Stimulated activated CD4-positive, alpha-beta T cell treated with anti-CD3 and anti-CD28 coated beads, Interleukin-1b, Interleukin-23, amount 100 ng/mL, for 48 hours (primary cell): ENCODE measurements at places on chromosomes 7 and 10.

GRCh38 chr7:159271781-159272180 lies 127.1 kb upstream of the VIPR2 start:
- no peak for DNase-seq

DNA sequence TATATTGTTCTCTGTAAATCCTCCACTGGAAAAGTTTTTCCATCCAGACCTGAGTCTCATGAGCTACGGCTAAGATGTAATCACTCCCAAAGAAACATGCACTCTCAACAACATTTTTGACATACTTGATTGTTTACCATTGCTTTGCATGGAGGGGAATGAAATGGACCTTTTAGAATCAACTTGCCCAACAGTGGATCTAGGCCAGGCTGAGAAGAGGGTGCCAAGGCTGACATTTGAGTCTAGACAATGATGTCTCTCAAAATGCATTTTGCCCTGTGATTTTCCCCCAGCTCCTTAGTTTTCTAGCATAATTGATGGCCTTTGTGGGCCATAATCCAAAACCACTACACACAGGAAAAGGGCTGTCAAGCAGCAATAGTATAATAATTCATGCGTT lies 297.9 kb upstream of the KLF6 start:
- no peak for DNase-seq

GRCh38 chr7:3438352-3438751 lies 137.3 kb downstream of the SDK1 start:
- DNase-seq = no peak

GRCh38 chr7:151226560-151226874 lies 488 bp downstream of the ABCF2 start:
- DNase-seq = no peak

- no peak for DNase-seq
Observed at GRCh38 chr10:4213441-4213840, 428.4 kb upstream of the KLF6 start.

DNA sequence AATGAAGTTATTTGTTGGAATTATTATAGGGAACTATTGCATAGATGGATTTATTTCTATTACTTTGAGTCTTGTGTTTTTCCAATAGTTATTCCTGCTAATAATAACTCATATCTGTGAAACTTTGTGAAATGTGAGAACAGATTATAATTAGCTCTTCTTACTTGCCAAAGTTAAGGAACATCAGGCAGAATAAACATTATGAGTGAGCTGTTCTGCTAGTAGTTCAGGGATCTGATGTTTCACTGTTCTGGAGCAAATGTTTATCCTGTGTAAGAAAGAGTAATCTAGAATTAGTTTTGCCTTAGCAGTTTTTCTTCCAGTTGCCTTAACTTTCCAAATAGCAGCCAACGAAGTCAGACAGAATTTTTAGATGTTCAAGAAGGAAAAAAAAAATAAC lies 245.2 kb upstream of the PLXDC2 start:
- DNase-seq = no peak

DNA sequence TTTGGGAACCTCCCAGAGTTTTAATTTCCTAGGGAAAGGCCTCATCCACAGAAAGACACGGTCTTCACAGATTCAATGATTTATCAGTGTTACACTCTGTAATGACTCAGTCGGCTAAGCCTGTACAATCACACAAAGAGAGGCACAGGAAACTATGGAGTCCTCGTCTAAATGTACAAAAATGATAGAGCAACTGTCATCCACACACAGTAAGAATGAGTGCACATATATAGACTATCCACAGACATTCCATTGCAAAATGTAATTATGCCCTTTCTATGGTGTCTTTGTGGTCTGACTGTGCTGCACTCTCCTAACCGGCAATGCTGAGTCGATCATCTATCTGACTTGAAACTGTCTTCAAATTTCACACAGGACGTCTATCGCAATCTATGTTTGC lies 3.5 kb upstream of the NAMPT start:
- no peak for DNase-seq

GRCh38 chr7:133502972-133503371 lies 250.1 kb downstream of the EXOC4 start:
- no peak for DNase-seq
